ENCODE measurements at places on chromosomes 13 and 19.

DNA sequence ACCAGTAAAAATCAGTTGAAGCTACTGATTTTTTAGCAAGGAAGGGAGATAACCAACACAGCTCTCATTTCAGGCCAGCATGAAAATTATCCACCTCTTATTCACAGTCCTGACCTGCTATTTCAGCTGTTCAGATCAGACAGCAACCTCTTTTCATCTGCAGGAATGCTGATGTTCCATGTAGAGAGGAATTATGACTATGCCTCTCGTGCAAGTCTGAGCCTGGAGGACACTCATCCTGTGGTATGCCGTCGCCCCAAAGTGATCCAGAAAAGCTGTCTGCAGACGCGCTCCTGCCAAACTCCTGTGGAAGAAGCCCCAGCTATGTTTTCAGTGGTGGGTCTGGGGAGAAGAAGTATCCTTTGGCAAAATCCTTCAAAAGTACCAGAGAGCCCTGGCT, 563.5 kb upstream of the SLITRK1 start:
- H3K4me1 ChIP-seq: no peaks in the 10 kb centered on the region
- H3K36me3 ChIP-seq: no peaks in the 10 kb centered on the region
- H3K27ac ChIP-seq: no peak overlapping the region
- no peak for DNase-seq
- no peaks in the 10 kb centered on the region for H3K27me3 ChIP-seq
- no peak overlapping the region for H3K4me3 ChIP-seq

DNA sequence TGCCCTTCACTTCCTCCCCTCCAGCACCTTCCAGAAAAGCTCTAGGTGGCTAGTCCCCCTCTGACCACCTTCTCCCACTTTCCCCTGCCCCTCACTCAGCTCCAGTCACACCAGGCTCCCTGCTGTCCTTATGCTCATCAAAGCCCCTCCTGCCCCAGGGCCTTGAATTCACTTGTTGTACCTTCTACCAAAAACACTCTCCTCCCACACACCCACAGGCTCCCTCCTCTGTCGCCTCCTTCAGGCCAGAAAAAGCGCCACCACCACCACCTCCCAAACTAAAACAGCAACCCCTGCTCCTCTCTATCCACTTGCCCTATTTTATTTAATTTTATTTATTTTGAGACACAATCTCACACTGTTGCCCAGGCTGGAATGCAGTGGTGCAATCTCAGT, 4.8 kb upstream of the CEACAM16 start:
- no peaks in the 10 kb centered on the region for H3K36me3 ChIP-seq
- H3K4me1 ChIP-seq: no peaks in the 10 kb centered on the region
- H3K27me3 ChIP-seq: no peaks in the 10 kb centered on the region
- no peak for DNase-seq
- no peak overlapping the region for H3K27ac ChIP-seq
- no peak overlapping the region for H3K4me3 ChIP-seq

- no peak for DNase-seq
- no peaks in the 10 kb centered on the region for H3K4me1 ChIP-seq
- no peak overlapping the region for H3K4me3 ChIP-seq
Observed at GRCh38 chr19:11223200-11223599, 16.2 kb upstream of the ANGPTL8 start.

GRCh38 chr19:8194528-8195267, 14.5 kb upstream of the CERS4 start:
- H3K27ac ChIP-seq: no peak overlapping the region
- H3K4me1 ChIP-seq: no peaks in the 10 kb centered on the region
- no peaks in the 10 kb centered on the region for H3K36me3 ChIP-seq
- no peak overlapping the region for H3K4me3 ChIP-seq

DNA sequence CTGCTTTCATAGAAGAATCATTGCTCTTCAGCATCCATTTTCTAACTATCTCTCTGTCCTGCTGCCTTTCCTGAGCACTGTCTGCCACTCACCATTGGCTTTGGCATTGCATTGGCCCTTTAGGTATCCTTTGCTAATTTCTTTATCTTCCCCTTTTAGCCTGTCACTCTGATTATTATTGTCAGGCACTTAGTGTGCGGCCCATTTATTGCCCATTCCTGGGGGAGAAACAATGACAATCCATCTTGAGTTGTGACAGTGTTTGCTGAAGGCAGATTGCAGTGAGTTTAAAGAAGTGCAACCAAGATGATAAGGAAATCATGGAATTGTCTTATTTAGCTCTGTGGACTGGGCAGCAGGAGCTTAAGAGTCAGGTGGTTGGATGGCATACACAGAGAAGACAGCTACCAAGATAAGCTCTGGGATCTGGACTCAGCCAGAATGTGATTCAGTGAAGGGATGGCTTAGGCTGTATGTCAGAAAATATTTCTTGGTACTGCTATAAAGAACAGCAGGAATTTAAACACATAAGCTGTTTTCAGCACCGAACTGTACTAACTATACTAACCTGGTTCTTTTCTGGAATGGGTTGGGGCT, 25.3 kb downstream of the B3GLCT start:
- no peaks in the 10 kb centered on the region for H3K4me1 ChIP-seq
- peaks cover 16% of the 10 kb centered on the region for H3K36me3 ChIP-seq
- H3K27me3 ChIP-seq: no peaks in the 10 kb centered on the region
- H3K4me3 ChIP-seq: no peak overlapping the region
- no peak for DNase-seq

GRCh38 chr19:1243768-1244692, 2.5 kb downstream of the ATP5F1D start:
- H3K27me3 ChIP-seq: no peaks in the 10 kb centered on the region
- H3K27ac ChIP-seq: peak overlapping the region; percentile 98
- no peaks in the 10 kb centered on the region for H3K36me3 ChIP-seq
- peak overlapping the region; percentile 34 for H3K4me3 ChIP-seq
- H3K4me1 ChIP-seq: peaks cover 70% of the 10 kb centered on the region
- DNase-seq: peak; percentile 86

DNA sequence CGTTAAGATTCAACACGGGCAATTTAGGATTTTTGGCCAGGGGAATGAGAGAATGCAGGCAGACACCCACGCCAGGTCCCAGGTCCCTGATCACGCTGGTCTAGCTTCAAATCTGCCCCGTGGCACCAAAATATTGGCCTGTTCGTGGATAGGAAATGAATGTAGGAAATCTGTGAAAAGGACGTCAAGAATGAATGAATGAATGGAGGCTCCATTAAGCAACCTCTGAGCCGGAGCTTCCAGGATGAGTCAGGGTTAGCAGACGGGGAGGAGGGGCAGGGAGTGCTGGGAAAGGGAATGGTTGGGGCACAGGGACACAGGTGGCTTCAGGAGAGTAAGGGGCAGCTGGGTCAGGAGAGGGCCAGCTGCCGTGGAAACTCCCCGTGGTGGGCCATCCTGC, 4.2 kb downstream of the SULT2B1 start:
- no peak for DNase-seq
- no peak overlapping the region for H3K4me3 ChIP-seq
- H3K27me3 ChIP-seq: peaks cover 63% of the 10 kb centered on the region
- no peak overlapping the region for H3K27ac ChIP-seq
- no peaks in the 10 kb centered on the region for H3K36me3 ChIP-seq

DNA sequence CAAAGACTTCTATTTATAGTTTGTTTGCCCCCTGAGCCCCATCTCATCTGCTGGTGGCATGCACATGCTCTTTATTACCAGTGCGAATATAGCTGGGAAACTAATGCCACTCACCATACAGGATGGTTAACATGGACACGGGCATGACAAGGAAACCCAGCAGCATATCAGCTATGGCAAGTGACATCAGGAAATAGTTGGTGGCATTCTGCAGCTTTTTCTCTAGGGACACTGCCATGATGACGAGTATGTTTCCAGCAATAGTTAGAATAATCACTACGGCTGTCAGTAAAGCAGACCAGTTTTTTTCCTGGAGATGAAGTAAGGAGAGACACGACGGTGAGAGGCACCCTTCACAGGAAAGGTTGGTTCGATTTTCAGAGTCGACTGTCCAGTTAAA, 1.5 kb downstream of the HTR2A start:
- no peaks in the 10 kb centered on the region for H3K27me3 ChIP-seq
- no peaks in the 10 kb centered on the region for H3K36me3 ChIP-seq
- H3K4me1 ChIP-seq: peaks cover 25% of the 10 kb centered on the region

DNA sequence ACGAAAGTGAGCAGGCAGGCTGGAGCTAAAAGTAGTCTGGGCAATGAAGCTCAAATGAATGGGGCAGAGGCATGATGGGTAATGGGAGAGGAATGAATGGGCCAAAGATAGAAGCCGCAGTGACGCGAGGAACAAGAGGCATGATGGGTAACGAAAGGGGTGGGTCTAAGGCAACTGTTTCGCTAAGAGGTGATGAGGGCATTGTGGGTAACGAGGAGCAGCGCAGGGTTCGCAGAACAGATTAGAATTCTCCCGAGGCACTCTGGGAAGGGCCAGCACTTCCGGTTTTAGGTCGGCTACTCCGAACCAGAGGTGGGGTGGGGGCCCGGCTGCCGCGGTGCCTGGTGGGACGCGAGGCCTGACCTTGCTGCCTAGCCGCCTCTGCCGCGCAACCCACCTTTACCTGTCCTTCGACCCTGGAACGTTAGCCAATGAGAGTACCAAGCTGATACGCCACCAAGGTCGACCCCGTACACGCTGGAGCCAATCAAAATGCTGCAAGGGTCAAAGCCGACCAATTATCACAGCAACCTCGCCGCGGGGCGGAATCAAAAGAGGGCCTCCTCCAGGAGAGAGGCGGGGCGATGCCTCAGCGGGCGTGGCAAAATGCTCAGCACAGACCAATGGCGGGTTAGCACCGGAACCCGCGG, 563 bp upstream of the TOMM40 start:
- peak overlapping the region; percentile 86 for H3K27ac ChIP-seq
- H3K36me3 ChIP-seq: peaks cover 48% of the 10 kb centered on the region
- peaks cover 22% of the 10 kb centered on the region for H3K4me1 ChIP-seq
- H3K27me3 ChIP-seq: no peaks in the 10 kb centered on the region
- DNase-seq: peak; percentile 100

DNA sequence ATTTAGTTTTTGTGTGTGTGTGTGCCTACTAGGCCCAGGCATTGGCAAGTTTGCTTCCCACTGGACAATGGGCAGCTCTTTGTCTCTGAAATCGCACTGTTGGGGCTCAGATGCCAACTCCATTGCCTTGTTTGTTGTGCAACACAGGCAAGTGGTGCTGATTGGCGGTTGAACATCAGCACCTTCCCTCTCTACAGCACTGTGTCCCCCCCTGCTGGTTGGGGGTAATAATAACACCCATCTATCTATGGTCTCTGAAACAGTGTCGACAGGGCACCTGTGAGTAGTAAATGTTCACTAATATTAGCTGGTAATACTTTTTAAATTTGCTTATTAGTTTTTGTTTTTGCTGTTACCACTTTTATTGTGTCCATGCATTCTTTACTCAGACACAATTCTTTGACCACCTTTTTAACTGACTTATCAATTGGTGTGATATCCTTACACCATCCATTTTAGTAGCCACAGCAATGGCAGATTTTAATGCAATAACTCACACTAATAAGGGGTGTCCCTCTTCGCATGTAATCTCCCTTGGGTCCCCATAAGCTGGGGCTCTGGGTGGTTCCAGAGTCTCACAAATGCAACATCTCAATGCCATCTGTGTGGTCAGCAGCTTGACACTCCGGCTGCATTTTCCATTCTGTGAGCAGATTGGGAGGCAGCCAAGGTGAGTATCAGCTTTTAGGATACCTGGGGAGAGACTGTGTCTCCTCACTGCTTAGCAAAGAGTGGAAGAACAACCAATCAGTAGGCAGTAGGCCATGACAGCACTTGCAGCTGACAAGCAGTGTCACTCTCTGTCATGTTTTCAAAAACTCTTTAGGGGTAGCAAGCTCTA, 47.7 kb upstream of the UQCRFS1 start:
- no peak overlapping the region for H3K27ac ChIP-seq
- H3K36me3 ChIP-seq: no peaks in the 10 kb centered on the region
- peaks cover 20% of the 10 kb centered on the region for H3K27me3 ChIP-seq
- H3K4me1 ChIP-seq: no peaks in the 10 kb centered on the region
- no peak overlapping the region for H3K4me3 ChIP-seq

DNA sequence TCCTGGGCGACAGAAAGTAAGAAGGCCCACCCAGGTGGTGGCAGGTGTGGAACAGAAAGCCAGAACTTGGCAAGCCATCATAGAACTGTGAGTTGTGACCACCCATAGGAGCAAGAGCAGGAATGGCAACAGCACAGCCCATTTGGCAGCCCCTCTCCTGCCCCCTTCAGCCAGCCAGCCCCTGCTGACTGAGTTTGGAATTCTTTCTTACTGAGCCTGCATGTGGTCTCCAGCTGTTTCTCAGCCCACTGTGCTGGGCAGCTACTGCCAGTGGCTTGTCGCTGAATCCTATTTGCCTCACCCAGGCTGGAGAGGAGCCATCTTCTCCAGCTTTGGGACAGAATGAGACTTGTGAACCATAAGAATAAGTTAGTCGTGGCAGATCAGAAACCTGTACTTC, 28.3 kb downstream of the CNMD start:
- H3K4me3 ChIP-seq: no peak overlapping the region
- no peaks in the 10 kb centered on the region for H3K4me1 ChIP-seq
- H3K36me3 ChIP-seq: no peaks in the 10 kb centered on the region
- DNase-seq: no peak
- no peak overlapping the region for H3K27ac ChIP-seq

GRCh38 chr19:45601115-45601514, 897 bp downstream of the GPR4 start:
- peaks cover 3% of the 10 kb centered on the region for H3K4me1 ChIP-seq
- H3K4me3 ChIP-seq: peak overlapping the region; percentile 39
- H3K27ac ChIP-seq: no peak overlapping the region
- no peak for DNase-seq

- no peak overlapping the region for H3K4me3 ChIP-seq
- DNase-seq: no peak
- no peaks in the 10 kb centered on the region for H3K4me1 ChIP-seq
- no peak overlapping the region for H3K27ac ChIP-seq
- H3K36me3 ChIP-seq: no peaks in the 10 kb centered on the region
Observed at GRCh38 chr13:42649141-42649540, 75.2 kb downstream of the TNFSF11 start.

DNA sequence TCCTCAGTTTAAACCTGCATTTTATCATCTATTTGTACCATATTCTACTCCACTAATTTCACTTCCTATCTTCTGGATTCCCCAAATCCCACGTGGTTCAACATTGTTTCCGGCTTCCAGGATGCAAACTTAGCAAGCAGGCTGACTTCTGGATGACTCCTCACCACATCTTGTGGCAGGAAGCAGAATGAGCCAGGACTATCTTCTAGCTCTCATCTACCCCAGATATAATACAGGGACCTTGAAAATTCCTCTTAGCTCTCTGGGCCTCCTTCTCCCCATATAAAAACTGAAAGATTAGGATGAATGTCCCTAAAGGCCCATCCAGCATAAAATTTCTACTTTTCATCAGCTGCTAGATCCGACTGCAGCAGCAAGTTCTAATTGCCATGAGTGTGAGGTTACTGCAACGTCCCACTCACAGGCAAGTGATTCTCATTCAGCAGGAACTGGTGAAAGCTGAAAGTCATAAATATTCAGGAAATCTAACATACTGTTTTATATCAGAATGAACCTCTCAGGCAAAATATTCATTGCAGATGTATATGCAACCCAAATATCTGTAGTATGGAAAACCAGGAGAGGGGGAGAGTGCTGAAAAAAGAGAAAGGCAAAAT, 93.4 kb downstream of the KCTD12 start:
- H3K4me1 ChIP-seq: no peaks in the 10 kb centered on the region
- H3K4me3 ChIP-seq: no peak overlapping the region
- H3K27me3 ChIP-seq: no peaks in the 10 kb centered on the region
- H3K36me3 ChIP-seq: no peaks in the 10 kb centered on the region
- DNase-seq: no peak

- H3K27me3 ChIP-seq: no peaks in the 10 kb centered on the region
- no peak for DNase-seq
- no peak overlapping the region for H3K27ac ChIP-seq
- no peak overlapping the region for H3K4me3 ChIP-seq
- no peaks in the 10 kb centered on the region for H3K36me3 ChIP-seq
Observed at GRCh38 chr13:101493541-101493940, 41.1 kb downstream of the ITGBL1 start.
